ENCODE measurements at places on chromosomes 2 and 18. TPM values are rescaled to one million over a fixed set of nuclear protein-coding genes. Genes with fewer than 3 reads are reported as not detected.

DNA sequence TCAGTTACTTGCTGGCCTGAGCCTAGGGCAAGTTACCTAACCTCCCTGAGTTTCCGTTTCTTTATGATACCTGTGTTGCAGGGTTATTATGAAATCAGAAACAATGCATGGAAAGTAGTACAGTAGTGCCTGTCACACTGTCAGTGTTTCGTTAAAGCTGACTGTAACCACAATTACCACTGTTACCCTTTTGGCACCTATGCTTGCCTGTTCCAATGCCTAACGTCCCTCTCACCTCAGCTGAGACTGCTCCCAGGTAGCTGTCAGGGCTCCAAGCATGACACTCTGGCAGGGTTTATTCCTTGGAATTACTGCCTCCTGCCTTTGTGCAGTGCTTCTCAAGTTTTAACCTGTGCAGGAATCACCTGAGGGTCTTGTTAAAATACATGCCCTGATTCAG, 135.2 kb upstream of the RBMS1 start:
- DNase-seq = no peak

DNA sequence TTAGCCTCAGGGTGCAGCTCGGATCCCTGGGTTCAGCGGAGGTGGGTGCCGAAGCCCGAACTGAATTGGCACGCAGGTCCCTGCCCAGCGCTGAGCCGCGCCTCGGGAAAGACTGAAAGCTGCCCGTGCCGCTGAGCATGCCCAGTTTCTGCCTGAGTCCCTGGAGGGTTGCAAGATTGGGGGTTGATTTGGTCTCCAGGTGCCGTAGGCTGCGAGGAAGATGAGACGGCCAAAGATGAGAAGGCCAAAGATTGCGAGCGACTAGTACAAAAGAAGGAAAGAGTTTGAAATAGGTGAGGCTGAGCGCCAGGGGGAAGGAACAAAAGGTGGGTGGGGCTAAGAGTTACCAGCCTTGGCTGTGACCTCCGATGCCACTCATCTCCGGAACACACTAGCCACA, 852 bp upstream of the KCNH7 start:
- no peak for DNase-seq

Gene UNC80
- total RNA-seq = 0.30 TPM

DNA sequence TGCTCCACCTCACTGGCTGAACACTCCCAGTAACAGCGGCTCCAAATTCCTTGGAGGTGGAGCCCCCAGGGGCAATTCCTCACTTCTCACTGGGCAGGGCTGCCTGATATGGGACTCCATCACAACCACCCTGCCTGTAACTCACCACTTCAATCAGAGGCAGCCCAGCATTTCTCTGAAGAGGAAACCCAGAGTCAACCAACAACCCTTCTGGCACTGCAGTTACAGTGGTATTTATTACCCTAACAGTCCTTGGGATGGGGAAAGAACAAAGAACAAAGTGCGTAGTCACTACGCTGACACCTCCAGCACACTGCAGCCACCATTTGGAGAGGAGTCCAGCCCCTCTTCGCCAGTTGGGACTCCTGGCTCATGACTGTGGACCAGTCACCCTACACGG, 85.7 kb upstream of the GALNT13 start:
- no peak for DNase-seq

DNA sequence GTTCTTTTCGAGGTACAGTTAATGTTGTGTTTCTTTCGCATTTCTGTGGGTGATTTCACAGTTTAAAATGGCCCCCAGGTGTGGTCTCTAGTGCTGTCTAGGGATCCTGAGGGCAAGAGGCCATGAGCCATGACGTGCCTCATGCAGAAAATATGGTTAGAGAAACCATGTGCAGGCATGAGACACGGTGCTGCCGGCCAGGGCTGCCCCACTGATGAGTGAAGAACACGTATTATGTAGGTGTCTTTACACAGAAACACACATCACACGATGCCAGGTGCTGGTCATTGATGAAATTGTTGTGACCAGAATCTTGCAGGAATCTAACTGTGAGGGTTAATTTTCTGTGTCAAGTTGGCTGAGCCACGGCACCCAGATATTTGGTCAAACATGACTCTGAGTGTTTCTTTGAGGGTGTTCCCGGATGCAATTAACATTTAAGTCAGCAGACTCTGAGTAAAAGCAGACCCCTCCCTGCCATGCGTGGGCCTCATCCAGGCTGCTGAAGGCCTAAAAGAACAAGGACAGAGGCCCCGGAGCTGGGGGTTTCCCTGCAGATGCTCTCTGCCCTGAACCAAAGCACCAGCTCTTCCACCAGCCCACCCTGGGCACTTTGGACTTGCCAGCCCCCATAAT, 463.0 kb upstream of the MYT1L start:
- DNase-seq = no peak

Gene CEP76
- 3.1 TPM for total RNA-seq

GRCh38 chr2:130814931-130815680, 21.6 kb upstream of the ARHGEF4 start:
- no peak for DNase-seq

Gene CIDEA
- 92.4 TPM for total RNA-seq

Gene EVX2
- total RNA-seq = not detected

GRCh38 chr18:48446582-48447225, 37.5 kb upstream of the ZBTB7C start:
- peak; percentile 85 for DNase-seq

Gene LOXL3
- total RNA-seq = 15.0 TPM

Gene PLEK
- 9.0 TPM for total RNA-seq

Gene POLR1A
- total RNA-seq = 15.3 TPM

DNA sequence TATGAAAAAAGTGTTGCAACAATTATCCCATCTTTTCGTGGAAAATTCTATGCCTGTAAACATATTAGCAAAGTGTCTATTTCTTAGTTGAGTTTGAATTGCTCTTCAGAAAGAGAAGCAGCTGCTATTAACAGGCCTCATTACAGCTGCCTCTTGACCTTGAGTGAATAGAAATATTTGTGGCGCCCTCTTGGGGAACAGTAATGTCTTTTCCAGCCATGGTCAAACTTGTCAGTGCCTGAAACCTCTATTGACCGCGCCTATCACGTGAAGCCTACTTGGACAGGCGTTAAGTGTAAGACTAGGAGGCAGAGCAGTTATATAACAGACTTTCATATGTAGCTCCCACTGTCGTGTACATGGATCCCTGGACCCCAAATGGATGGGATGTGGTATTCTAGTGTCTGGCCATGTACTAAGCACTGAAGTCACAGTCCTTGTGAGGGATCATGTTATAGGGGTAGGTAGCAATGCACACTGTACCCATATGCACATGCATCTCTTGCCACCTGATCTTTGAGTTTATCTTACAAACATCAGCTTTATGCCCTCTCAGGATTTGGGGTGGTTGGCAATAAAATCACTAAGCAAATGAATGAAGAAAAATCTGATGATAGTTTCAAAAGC, 245.0 kb downstream of the PTGR3 start:
- no peak for DNase-seq

- no peak for DNase-seq
Measured at GRCh38 chr18:7393080-7393479, 162.2 kb downstream of the LRRC30 start.

DNA sequence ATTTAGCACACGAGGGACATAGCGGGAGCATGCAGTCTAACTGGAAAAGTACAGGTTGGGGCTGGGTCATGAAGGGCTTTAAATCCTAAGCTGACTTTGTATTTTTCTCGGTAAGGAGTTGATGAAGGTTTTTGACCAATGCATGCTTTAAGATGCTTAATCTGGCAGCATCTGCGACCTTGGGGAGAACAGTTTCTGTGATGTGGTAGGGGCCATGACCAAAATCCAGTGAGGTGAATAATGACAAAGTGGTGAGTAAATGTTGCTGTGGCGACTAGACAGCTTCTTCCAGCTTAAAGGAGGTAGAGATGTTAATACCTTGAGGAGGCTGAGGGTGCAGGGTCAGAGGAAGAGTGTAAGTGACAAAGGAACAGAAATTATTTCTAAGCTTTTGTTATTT, 174.6 kb upstream of the ALPP start:
- no peak for DNase-seq

DNA sequence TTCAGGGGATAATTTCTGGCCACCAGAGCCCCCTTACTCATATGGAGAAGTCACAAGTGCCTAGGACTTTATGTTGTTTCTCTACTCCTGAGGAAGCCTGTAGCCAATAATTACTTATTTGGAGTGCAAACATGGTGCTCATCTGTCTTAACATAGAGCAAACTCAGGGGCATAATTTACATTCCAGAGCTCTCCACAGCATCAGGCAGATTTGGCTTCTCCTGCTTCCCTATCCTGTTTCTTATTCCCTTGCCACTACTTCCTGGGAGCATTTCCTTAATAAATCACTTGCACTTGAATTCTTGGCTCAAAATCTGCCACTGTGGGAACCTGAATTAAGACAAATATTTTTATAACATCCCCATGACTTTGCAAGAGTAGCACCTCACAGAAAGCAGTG, 960.9 kb downstream of the SOCS6 start:
- DNase-seq = no peak

Gene SULT1C2
- total RNA-seq = 2.0 TPM

- DNase-seq = no peak
Measured at GRCh38 chr2:215479536-215480240, 43.8 kb upstream of the FN1 start.

- no peak for DNase-seq
Measured at GRCh38 chr18:9115984-9116383, 13.5 kb downstream of the NDUFV2 start.

Gene NAT8
- not detected for total RNA-seq

Gene SLC23A3
- 0.30 TPM for total RNA-seq

- DNase-seq = no peak
Measured at GRCh38 chr2:239854596-239854995, 170.5 kb downstream of the NDUFA10 start.

DNA sequence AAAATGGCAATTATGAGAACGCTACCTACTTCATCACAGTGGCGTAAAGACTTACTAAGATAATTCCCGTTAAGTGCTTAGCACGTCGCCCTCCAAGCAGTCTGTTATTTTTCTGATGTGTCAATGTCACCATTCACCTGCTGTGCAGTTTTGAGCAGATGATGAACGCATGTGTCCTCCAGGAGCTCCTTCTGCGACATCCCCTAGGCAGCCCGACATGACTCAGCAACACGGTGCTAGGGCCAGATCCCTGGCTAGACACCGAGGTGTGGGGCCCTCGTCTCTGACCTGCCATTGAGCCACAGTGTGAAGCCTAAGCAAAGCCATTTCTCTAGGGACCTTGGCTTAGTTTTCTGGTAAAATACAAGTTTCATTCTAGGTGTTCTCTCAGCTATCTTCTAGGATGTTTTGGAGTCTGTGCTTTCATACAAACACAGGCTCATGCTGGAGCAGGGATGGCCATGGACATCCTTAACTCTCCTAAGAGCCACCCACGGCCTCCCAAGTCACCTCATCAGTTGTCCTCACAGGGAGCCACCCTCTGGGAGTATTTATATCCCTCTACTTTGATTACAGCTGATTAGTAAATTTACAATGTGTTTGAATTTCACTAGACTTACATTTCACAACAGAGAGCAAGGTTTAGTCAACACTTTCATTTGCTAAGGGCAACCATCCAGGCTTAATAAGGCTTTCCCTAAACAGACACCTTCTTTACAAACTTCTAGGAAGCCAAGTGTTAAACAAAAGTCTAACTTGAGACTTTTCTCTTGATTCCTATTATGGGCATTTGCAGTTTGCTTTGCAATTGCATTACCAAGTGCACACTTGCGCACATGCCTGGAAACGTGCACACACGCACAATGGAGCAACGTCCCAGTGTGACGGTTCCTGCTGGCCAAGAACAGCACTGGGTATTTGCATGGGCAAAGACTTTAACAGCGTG, 376.8 kb upstream of the ID2 start:
- no peak for DNase-seq

DNA sequence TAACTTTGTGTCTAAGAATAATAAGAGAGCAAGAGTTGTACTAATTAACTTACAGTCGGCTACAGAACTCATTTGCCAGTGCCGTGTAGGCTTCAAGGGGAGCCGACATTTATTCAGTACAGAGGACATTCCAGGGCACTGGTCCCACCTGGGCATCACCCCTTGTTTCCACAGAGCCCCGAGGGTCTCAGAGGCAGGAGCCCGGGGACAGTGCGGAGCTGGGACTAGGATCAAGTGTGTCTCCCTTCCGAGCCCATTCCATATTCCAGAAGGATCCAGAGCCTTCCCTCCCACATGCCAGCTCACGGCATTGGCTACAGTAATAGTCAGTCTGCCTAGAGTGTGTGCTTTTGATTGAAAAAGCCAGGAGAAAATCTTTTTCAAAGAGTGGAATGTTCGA, 71.5 kb upstream of the CTDP1 start:
- no peak for DNase-seq

- DNase-seq = no peak
Measured at GRCh38 chr2:174704061-174704460, 60.2 kb downstream of the CHRNA1 start.

DNA sequence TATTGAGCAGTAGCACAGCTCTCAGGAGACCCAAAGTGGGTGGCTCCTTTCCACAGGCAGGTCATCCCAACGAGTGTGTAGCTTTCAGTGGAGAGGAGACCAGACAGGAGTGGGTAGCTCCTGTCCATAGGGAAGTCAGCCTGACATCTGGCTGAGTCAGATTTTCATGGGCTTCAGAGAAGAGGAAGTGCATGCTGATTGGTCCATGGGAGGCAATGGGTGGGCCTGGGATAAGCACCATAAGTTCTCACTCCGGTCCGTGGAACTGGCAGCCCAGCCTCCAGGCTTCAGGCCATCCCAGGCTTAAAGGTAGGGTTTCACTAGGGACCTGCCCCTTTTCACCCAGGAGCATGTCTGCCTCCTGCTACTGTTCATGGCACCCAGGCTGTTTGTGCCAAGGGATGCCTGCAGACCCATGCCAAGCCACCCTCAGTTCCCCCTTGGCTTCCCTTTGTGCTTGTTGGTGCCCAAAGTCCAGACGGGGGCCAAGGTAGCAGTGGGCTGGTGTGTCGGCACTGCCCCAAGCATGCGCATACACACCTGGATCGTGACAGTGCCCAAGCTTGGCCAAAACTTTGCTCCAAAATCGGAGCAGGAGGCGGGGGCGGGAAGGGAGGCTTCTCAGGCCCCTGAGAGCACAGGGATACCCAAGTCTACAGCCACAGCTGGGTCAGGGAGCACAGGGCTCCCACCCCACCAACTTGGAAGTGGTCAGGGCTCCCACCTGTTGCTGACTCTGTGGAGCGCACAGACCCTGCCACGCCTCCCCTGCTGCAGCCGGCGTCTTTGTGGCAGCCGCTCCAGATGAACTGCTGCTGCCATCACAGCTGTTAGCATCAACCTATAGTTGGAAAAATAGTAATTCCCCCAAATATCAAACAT, 26.4 kb downstream of the MARCHF7 start:
- no peak for DNase-seq

DNA sequence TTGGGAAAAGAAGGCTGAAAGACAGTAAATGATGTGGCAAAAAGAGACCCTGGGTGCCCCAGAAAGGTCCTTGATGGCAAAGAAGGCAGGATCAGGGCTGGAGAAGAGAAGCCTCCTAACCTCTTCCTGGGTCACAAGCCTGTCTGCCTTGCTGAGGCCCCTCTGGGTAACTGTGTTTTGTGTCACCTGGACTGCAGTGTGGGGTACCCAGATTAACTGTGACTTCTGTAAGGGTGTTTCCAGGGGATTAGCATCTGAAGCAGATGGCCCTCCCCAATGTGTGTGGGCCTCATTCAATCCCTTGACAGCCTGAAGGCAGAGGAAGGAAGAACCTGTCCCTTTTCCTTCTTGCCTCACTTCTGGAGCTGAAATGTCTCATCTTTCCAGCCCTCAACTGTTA, 35.6 kb upstream of the APCDD1 start:
- DNase-seq = no peak

GRCh38 chr18:59086522-59086921, 53.2 kb upstream of the SEC11C start:
- no peak for DNase-seq

Gene PID1
- 48.6 TPM for total RNA-seq
